ENCODE measurements at places on chromosomes 1 and 21.

GRCh38 chr1:169089776-169090175 lies 16.7 kb upstream of the ATP1B1 start:
- DNase-seq = no peak

- DNase-seq = no peak
These were observed 8.1 kb downstream of the SELENOF start for GRCh38 chr1:86905875-86906274.

- DNase-seq = no peak
These were observed 153.4 kb downstream of the GALNT2 start for GRCh38 chr1:230220478-230220877.

DNA sequence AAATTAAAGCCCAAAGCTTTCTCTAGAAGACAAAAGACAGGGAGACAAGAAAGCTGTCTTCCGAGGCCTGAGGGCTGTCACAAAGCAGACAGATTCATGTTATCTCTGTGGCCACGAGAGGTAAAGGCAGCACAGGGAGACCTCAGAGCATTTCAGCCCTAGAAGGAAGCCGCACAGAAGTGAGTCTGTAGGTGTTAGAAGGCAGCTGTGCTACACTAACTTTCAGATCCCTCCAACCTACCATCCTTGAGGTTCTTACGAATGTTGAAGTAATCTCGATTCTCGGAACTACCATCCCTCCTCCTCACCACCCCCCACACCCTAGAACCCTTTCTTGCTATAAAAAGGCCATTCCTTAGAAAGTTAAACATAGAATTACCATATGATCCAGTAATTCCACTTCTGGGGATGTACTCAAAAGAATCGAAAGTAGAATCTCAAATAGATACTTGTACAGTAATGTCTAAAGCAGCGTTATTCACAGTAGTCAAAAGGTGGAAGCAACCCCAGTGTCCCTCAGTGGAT lies 21.5 kb upstream of the LYST start:
- DNase-seq = no peak

DNA sequence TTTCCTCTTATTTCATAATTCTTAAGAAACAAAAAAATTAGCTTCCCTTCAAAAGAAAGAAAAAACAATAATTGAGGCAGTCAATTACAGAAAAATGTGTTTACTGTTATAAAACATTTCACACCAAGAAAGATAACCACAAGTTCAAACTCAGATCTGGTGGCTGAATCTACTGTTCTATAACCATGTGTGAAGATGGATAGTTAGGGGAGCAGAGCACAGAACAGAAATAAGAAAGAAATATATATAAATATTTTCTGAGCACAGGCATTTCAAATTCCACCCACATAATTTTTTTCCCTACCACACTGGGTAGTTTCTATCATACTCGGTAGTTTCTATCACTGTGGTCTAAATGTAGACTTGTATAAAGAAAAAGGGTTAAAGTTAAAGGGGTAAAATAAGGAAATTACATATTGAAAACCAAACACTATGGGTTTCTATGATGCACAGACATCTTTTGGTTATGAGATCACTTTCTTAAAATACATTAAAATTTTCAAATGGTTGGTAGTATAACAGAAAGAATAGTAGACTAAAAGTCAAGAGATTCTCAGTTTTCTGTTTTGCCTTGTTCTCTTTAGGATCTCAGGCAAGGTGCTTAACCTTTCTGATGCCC lies 10.8 kb downstream of the LYST start:
- DNase-seq = no peak

DNA sequence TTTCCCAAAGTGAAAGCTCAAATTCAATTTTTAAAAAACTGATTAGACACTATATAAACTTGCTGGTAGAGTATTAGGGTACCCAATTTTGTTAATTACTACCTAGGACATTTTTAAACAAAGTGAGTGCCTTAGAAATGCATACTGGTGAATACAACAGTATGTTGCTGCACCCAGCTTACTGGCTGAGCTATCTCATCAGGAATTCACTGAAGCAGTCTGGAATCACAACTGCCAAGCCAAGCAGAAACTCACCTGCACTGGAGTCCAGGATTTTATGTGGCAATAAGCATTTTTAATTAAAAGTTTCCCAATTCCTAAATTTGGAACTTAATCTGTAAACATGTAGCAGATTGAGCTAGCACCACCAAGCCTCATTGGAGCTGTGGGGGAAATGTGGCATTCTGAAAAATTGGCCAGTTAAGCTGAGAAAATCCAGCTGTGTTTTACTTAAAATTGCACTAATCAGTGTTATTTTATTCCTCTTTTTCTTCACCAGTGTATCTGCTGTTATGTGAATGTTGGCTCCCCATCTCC lies 61.8 kb downstream of the CLEC20A start:
- DNase-seq = no peak

DNA sequence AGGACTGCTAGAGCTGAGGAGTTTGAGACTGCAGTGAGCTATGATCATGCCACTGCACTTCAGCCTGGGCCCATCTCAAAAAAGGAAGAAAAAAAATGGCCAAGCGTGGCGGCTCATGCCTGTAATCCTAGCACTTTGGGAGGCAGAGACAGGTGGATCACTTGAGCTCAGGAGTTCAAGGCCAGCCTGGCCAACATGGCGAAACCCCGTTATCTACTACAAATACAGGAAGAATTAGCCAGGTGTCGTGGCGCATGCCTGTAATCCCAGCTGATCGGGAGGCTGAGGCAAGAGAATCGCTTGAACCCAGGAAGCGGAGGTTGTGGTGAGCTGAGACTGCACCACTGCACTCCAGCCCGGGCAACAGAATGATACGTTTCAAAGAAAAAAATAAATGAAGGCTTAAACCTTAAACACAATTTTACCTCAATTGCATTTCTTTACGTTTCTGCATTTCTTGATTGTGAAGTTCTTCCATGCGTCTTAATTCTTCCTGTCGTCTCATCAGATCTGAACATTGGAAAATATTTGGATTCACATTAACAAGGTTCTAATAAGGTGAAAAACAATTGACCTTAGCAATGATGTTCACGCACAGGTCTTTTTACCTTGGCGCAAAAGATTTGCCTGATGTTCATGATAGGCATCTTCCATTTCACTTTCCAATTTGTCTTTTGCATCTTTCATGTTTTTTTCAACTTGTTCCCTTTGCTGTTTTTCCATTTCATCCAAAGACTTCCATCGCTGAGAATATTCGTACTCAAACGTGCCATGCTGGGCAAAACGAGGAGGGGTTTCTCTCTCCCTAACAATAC lies 4.2 kb downstream of the SFPQ start:
- no peak for DNase-seq

- no peak for DNase-seq
These were observed 52.5 kb downstream of the NMNAT2 start for GRCh38 chr1:183365676-183366075.

DNA sequence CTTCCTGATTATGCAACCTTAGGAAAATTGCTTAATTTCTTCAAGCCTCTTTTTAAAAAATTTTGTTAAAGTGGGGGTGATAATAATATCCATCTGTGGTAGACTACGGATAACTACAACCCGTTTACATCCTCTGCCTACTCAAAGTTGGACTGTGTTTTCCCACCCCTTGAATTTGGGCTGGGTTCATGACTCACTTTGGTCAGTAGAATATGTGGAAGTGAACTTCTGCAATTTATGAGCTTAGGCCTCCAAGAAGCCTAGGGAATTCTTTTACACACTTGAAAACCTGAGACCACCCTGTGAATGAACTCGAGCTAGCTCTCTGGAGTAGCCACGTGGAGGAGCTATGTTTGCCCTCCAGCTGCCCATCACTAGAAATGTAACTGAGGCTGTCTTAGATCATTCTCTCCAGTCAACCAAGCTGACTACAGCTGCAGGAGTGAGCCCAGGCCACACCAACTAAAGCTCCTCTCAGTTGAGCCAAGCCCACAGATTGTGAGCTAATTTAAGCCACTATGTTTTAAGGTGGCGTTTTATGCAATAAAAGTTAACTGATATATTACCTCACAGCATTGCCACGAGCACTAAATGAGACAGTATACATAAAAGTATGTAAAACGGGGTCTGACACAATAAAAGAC lies 29.6 kb upstream of the CACHD1 start:
- DNase-seq = no peak

- no peak for DNase-seq
These were observed 7.5 kb upstream of the CYP4A11 start for GRCh38 chr1:46948629-46949416.

DNA sequence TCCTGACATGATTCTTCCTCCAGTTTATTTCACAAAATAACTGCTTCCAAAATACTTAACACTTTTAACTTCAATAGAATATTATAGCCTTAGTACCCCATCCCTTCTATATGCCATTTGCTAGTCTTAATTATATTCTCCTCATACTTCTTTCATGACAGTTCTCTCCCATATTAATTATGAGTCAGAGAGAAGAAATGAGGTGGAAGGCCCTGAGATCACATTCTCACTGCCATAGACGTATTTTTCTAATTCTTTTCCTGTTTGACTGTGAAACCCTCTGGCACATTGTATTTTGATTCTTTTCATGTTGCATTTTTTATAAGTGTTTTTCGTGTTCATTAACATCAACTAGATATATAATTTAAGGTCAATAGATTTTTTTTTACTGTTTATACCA lies 88.4 kb downstream of the GTF2B start:
- no peak for DNase-seq

GRCh38 chr1:184965944-184966860 lies 8.1 kb downstream of the NIBAN1 start:
- DNase-seq = no peak

DNA sequence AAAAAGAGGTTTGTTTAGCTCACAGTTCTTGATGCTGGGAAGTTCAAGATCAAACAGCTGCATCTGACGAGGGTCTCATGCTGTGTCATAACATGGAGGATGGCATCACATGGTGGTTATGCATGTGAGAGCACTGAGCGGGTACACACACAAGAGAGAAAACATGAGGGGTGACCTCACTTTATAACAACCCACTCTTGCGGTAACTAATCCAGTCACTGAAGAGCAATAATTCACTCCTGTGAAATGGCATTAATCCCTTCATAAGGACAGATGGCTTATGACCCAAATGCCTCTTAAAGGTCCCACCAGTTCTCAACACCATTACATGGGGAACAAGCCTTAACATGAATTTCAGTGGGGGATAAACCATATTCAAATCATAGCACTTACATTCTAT lies 23.2 kb upstream of the CHIT1 start:
- no peak for DNase-seq

DNA sequence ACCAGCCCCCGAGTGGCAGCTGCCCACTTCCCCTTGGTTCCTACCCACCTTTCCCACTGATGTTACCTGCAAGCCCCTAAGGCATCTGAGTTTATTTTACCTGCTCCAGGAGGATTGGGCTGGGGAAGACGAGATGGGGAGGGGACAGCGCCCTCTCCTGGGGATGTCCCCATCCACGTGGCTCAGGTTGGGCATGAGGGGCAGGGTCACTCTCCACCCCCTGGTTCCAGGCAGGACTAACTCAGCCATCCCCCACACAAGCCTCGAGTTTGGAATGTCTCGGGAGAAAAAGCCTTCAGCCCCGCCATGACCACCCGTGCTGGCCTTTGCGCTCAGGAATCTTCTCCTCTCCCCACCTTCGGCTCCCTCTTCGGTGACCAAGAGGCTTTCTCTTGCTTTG lies 90.0 kb downstream of the ARHGEF10L start:
- DNase-seq = no peak

- DNase-seq = no peak
These were observed 501 bp upstream of the DNAJC6 start for GRCh38 chr1:65308781-65309303.

GRCh38 chr1:164498792-164499191 lies 60.2 kb upstream of the PBX1 start:
- no peak for DNase-seq

DNA sequence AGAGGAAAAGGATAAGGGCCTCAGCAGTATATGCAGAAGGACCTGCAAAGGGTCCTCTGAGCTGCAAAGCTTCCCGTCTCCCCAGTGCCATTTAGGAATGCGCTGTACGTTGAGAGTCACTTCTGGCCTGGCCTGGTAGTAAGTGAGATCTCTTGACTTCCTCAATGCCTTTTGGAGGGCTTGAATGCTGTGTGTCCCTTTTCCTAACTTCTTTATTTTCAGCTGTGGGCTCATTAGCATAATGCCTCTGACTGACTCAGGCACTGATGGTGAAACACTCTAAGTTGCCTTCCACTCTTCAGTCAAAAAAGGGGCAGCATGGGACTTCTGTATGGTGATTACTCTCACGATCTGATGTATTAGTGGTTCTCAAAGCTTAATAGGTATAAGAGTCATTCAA lies 49.9 kb downstream of the XCL1 start:
- no peak for DNase-seq

- no peak for DNase-seq
These were observed 287.5 kb downstream of the HLX start for GRCh38 chr1:221166559-221167318.

All from nucleus accumbens (tissue), 56 donors.